Ascending aorta (tissue), 2 donors: ENCODE measurements at places on chromosomes 4 and X. TPM values are rescaled to one million over a fixed set of nuclear protein-coding genes. Genes with fewer than 3 reads are reported as not detected.

CSAG2 gene
- not detected for total RNA-seq

CNGA2 gene
- total RNA-seq: not detected

SULT1E1 gene
- total RNA-seq: not detected

- no peak for DNase-seq
These were observed 320.7 kb upstream of the PCDH7 start for GRCh38 chr4:30399476-30399875.

TCEAL8 gene
- 39.1 TPM for total RNA-seq

TMPRSS11A gene
- not detected for total RNA-seq

CXXC4 gene
- not detected for total RNA-seq

GRCh38 chr4:12729384-12729783 lies 754.8 kb downstream of the RAB28 start:
- DNase-seq: no peak

GRCh38 chr4:26471890-26472289 lies 18.4 kb downstream of the CCKAR start:
- DNase-seq: no peak

- no peak for DNase-seq
These were observed 12.8 kb downstream of the SLC25A43 start for GRCh38 chrX:119411959-119412358.

- DNase-seq: no peak
These were observed 91.5 kb downstream of the ATRX start for GRCh38 chrX:77694491-77694890.

DNA sequence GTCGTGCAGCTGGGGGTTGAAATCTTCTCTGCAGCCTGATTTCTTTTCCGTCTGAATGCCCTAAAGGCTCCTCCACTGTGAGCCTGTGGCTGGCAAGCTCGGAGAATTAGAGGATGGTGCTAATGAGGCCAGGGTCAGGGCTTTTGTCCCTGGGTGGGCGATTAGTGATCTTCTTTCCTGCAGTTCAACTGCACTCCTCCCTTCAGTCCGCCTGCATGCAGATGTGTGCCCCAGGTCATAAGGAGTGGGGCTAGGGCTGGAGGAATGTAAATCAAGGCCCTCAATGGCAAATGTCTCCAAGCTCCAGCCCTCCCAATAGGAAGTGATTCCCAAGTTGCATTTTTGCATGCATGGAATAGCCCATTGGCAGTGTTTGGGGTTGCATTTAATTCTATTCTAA lies 405.0 kb downstream of the AFF2 start:
- DNase-seq: no peak

TNMD gene
- total RNA-seq: not detected

GPM6B gene
- 18.6 TPM for total RNA-seq

GRCh38 chr4:37430718-37431416 lies 186.3 kb downstream of the NWD2 start:
- DNase-seq: no peak
